Cardiac septum (tissue), 1 donor: ENCODE measurements at places on chromosomes 4 and X. TPM values are rescaled to one million over a fixed set of nuclear protein-coding genes. Genes with fewer than 3 reads are reported as not detected.

Gene HS6ST2
- 0.24 TPM for total RNA-seq

Gene CENPVL1
- not detected for total RNA-seq

Gene SPANXA2
- total RNA-seq: not detected

Gene RTL9
- 0.35 TPM for total RNA-seq

Gene GAGE13
- total RNA-seq: not detected

Gene ASB12
- total RNA-seq: 4.1 TPM

Gene DKK2
- total RNA-seq: 1.4 TPM

Gene PLS3
- total RNA-seq: 50.3 TPM

Gene PNMA3
- 0.48 TPM for total RNA-seq

Gene BTC
- total RNA-seq: 0.35 TPM

Gene TENM3
- total RNA-seq: 3.9 TPM

Gene RNF175
- total RNA-seq: 1.00 TPM

Gene FAM47E
- total RNA-seq: 2.9 TPM
